ENCODE measurements at places on chromosomes 11 and 22.
A peak's percentile ranks its signal among the peaks of the same experiment; 100 is the strongest.

GRCh38 chr11:67118181-67118766 is 789 bp upstream of the KDM2A start:
- peak; percentile 41 for DNase-seq

DNA sequence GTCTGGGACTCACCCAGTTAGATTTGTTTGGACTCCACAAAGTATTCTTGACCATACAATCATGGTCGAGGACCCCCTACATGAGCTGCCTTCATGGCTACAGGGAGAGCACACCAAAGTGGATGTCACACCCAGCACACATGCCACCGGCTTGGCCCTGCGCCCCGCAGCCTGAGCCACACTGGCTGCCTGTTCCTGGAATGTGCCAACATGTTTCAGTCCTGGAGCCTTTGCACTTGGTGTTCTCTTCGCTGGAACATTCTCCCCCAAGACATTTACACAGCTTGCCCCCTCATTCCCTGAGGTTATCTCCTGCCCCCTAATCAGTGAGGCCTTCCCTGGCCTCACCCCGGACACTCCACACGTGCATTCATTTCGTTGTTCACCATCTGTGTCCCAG is 46.0 kb downstream of the PPARA start:
- DNase-seq: no peak

GRCh38 chr11:34926101-34926830 is 9.8 kb downstream of the PDHX start:
- no peak for DNase-seq

DNA sequence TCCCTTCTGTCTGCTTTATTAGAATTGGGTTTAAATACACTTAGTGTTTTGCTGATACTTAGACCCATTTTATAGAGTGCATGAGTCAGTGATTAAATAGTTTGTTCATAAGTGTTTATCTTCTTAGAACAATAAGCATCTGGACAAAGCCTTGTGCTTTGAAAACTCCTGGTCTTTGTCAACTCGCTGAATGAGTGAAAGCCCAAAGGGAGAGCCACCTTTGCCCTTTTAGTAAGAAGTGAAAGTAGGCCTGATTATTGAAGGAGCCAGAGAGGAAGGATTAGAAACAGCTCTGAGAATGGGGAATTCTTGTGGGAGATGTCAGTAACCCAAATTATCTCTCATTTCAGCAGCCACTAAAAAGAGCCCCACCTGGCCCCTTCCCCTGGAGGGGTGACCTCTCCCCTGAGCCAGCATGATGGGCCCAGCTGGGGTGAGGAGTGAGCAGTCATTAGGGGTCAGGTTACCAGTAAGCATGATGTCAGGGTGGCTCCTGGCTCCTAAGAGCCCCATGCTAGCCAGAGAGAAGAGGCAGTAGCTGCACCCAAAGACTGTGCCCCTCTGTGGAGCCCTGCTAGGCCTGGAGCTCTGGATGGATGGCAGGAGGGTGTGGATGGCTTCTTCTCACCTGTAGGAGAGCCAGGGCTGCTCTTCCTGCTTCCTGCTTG is 125.1 kb upstream of the E2F8 start:
- no peak for DNase-seq

DNA sequence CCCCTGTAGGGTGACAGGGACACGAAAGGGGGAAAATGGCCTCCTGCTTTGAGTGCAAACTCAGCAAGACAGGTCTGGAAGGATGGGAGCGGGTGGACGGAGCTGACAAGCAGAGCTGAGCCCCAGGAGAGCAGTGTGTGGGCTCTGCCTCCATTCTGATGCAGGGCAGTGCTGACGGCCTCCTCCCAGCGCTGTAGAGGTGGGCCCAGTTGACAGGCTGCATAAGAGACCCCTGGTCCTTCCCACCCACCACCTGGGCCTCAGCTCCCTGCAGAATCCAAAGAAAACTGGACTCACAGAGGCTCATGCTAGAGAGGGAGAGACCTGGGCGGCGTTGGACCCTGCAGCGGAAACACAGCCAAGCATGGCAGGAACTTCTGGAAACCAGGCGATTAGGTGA is 1113.4 kb downstream of the BRD1 start:
- no peak for DNase-seq

Data from activated T-cell treated with anti-CD3 and anti-CD28 coated beads for 48 hours (primary cell).